ENCODE measurements at places on chromosomes 6 and 20.
A peak's percentile ranks its signal among the peaks of the same experiment; 100 is the strongest.

DNA sequence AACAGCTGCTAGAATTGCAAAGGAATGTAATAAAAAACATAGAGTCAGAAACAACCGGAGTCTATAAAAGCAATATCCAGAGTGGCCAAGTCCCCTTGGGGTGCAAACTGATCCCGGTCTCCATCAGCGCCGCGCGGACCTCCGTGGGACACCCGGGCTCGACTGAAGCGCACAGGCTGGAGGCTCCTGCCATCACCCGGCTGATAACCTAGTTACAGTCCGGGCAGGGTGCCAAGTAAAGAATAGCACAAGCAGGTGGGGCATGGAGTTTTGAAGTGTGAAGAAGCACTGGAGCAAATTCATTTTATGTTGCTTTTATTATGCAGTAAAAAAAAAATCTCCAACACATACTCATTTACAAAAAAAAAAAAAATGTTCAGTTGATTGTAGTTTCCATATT, 205.1 kb upstream of the GMDS start:
- ATAC-seq, result no peak

DNA sequence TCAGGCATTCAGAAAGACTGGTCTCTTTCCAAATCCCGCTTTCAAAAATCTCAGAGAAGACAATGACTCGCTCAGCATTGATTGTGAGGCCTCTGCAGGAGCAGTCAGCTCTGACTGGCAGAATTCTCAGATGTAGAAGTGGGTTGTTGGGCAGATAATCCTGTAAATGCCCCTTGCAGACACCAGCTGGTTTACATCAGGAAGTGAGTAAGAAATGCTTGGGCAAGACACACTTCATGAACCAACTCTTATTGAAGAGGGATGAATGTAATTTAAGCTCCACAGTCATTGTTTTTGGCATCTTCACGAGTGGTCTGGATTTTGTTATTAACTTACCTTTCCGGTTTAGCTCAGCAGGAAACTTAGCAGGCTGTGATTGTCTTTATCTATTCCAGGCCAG, 166.6 kb downstream of the PLCB4 start:
- ATAC-seq, result no peak

DNA sequence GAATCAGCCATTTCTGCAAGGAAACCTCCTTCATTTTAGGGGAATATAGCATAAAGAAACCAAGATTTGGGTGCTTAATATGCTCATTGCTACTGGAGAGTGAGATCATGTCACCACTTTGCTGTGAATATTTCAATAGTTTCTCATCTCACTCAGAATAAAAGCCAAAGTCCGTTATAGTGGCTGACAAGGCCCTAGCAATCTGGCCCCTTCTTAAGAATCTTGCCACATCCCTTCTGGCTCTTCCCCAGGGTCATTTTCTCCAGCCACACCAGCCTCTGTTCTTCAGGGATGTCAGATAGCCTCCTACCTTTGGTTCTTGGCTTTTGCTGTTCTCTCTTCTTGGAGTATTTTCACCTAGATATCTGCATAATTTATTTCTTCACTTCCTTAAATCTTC, 24.8 kb upstream of the MLIP start:
- no peak for ATAC-seq

DNA sequence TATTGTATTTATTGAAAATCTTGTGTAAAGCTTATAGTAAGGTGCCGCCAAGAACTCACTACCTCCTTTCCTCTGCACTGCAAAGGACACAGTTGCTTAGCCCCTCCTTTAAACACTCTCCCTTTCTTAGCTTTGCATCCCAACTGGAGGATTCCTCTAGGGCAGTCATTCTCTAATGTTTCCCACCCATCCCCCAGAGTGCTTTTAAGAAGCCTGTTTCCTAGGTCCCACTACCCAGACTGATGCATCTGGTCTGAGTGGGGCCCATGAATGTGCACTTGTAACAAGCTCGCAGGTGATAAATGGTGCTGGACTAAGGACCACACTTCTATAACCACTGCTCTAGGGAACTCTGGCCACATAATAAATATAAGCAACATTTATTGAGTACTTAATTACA, 55.2 kb downstream of the B4GALT5 start:
- ATAC-seq, result no peak

- ATAC-seq, result no peak
Observed at GRCh38 chr20:57326667-57327455, 2.7 kb upstream of the SPO11 start.

DNA sequence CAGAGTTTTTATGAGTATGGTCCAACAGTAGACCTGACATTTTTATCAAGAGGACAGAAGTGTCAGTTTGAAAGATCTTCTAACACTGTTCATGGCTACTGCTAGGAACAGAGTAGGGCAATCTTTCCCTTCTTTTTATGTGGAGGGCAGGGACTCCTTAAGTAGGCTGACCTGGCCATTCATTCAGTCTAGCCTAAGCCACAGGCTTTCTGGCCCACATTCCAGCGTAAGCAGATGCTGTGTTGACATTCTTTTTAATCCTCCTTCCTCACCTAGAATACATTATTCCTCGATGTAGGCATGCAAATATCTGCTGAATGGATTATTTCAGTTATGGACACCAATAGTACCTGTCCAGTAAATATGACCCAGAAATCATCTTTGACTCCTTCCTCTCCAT, 188.3 kb downstream of the ATXN1 start:
- no peak for ATAC-seq

- peak; percentile 65 for ATAC-seq
Observed at GRCh38 chr6:107634324-107635056, 144.6 kb downstream of the SOBP start.

DNA sequence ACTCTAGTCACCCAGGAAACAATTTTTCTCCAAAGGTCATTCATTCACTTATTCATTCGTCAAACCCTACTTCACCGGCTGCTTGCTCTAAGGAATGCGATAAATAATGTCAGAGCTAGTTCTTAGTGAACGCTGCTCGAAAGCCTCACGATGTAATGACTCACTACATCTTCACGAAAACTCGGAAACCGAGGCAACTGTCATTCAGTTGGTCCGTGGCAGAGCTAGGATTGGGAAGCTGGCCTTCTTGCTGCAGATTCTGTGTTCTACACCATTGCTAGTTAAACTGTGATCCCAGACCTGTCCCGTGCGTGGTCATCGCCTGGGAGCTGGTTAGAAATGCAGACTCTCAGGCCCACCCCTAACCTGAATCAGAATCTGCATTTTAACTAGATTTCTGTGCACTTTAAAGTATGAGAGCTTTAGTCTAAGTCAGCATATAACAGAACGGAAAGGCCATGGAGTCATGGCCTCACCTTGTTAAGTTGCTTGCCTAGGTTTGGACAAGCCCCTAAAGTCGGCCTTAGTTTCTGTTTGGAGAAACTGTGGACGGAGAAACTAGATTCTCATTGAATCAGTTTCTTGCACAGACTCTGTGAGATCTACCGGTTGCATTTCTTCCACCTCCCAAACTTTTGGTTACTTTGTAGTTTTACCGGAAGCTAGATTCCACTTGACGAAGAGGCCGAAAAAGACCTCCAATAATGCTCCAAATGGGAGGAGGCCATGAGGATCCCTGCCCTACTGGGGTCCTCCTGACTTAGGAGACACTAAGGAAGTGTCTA, 651 bp upstream of the CCND3 start:
- no peak for ATAC-seq

DNA sequence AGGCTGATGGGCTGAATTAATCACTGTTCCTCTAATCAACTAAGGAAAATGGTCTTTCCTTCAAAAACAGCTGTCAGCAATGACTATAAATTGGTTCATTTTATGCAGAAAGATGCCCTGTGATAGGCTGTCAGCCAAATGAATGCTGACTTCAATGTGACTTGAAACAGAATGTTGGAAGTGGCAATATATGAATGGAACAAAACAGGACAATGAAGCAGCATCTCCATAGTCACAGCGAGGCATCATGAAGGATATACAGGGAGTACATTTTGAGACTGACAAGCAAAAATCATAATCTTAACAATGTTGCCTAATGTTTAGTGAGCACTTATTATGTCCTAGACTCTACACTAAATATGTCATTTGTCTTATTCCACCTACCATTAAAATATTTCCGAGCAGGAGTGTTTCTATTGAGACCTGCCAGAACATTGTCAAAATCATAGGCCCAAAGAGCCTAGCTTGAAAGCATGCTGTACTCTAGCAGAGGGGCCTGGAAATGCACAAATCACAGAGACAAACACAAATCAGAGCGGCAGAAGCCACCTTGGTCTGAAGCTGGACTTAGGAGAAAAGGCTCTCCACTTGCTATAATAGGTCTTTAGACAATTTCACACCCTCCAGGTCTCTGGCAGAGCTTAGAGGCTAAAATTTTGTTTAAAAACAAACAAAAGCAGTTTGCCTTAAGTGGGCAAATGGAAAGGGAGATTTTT, 63.3 kb downstream of the FAM50B start:
- no peak for ATAC-seq

- no peak for ATAC-seq
Observed at GRCh38 chr6:84403545-84403944, 176.1 kb upstream of the CEP162 start.

- ATAC-seq, result no peak
Observed at GRCh38 chr6:168417679-168418557, 23.1 kb upstream of the SMOC2 start.

GRCh38 chr6:110486756-110487155, 10.3 kb upstream of the SLC22A16 start:
- ATAC-seq, result no peak

- no peak for ATAC-seq
Observed at GRCh38 chr6:15475261-15475660, 187.6 kb downstream of the DTNBP1 start.

GRCh38 chr6:154619146-154619545, 108.7 kb upstream of the CNKSR3 start:
- no peak for ATAC-seq

DNA sequence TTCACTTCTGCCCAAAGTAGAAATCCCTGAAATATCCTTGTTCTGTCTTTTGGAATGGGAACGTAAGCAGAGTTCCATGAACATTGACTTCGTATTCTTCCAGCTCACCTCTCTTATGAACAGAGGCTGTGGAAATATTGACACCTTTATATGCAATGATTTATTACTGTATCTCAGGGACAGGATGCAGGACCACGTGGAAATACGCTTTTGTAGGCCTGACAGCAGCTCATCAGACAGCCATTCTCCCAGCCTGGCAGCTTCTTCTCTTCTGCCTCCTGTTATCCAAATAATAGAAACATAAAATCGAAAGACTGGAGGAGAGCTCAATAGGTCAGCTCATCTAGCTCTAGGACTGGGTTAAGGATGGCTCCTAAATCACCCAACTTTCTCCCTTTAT, 106.2 kb upstream of the DTNBP1 start:
- ATAC-seq, result no peak

DNA sequence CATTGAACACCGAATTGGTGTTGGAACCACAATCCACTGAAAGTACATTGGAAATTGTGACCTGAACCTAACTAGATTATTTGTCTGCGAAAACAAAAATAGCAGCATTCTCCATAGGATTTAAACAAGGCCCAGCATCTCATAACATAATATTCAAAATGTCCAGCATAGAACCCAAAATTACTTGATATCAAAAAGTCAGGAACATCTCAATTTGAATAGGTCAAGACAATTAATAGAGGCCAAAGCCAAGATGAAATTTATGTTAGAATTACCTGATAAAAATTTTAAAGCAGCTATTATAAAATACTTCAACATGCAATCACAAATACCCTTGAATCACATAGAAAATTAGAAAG, 42.4 kb upstream of the CD2AP start:
- no peak for ATAC-seq

DNA sequence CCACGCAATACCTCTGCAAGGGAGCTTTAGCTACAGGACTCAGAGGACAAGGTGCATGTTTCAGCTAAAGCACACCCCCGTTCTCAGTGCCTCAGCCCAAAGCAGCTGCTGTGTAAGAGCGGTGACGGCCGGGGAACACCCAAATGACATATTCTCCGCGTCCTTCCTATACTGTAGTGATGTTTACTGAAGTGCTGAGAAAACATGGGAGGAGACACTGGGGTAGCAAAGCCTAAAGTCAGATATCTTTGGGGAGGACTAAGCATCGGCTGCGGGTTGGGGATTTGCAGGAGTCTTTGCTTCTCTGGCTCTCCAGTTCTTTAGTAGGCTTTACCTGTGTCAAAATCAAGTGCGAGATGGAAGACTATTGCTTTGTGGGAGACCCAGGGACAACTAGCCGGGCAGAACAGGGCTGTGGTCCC, 1.7 kb downstream of the SLC22A23 start:
- no peak for ATAC-seq
